ENCODE measurements at places on chromosomes 11 and 22. TPM values are rescaled to one million over a fixed set of nuclear protein-coding genes. Genes with fewer than 3 reads are reported as not detected.

Gene MAML2
- total RNA-seq: 27.2 TPM

Gene PKNOX2
- not detected for total RNA-seq

Gene MMP3
- total RNA-seq: not detected

Gene DEUP1
- total RNA-seq: not detected

Gene EWSR1
- total RNA-seq: 329 TPM

Gene BIK
- 1.9 TPM for total RNA-seq

Gene MS4A4A
- total RNA-seq: not detected

Gene SCO2
- total RNA-seq: 2.8 TPM

DNA sequence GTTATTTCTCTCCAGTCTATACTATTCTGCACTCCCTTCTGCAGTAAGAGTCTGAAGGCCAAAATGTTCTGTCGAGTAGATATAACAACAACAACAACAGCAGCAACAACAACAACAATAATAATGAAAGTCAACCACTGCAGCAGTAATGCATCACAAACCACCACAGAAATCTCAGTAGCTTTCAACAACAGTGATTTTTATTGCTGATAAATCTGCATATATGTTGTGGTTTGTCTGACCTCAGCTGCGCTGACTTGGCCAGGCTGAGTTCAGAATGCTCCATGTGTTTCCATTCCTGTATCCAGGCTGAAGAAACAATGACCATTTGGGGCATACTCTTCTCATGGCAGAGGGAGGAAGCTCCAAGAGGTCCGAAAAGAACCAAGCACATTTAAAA lies 32.3 kb upstream of the CYP2R1 start:
- H3K4me3 ChIP-seq: no peak overlapping the region
- H3K36me3 ChIP-seq: peaks cover 3% of the 10 kb centered on the region
- no peak overlapping the region for H3K27ac ChIP-seq
- H3K27me3 ChIP-seq: no peaks in the 10 kb centered on the region
- DNase-seq: no peak

DNA sequence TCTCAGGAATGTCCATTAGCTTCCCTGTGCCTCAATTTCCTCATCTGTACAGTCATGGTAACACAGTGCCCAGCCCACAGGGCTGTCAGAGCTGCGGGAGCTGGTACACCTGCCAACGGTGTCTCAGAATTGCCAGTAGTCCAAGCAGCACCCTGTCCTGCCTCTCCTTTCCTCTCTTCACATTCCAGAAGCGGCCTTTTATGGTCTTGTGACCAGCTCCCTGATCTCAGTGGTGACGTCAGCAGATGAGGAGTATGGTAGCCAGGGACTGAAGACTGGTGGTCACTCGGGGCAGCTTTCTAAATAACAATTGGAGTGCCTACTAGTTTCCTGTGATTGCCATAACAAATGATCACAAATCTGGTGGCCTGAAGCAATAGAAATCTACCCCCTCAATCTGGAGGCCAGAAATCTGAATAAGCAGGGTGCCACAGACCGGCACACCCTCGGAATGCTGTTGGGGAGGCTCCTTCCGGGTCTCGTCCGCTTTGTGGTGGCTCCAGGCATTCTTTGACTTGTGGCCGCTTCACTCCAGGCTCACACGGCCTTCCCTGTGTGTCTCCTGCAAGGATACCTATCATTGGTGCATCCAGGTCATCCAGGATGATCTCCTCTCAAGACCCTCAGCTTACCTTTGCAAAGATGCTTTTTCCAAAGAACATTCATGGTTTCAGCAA lies 2.1 kb downstream of the FADD start:
- peak overlapping the region; percentile 99 for H3K27ac ChIP-seq
- H3K36me3 ChIP-seq: peaks cover 51% of the 10 kb centered on the region
- no peak for DNase-seq
- H3K27me3 ChIP-seq: peaks cover 2% of the 10 kb centered on the region

- no peak overlapping the region for H3K27ac ChIP-seq
- no peaks in the 10 kb centered on the region for H3K27me3 ChIP-seq
- no peak overlapping the region for H3K4me3 ChIP-seq
- DNase-seq: no peak
Measured at GRCh38 chr11:77842441-77843121, 21.6 kb downstream of the AAMDC start.

- no peaks in the 10 kb centered on the region for H3K36me3 ChIP-seq
- H3K4me3 ChIP-seq: no peak overlapping the region
- DNase-seq: no peak
- H3K27ac ChIP-seq: no peak overlapping the region
Measured at GRCh38 chr22:44601725-44602124, 100.3 kb upstream of the PRR5 start.

- H3K27ac ChIP-seq: peak overlapping the region; percentile 86
- peaks cover 2% of the 10 kb centered on the region for H3K36me3 ChIP-seq
- H3K27me3 ChIP-seq: no peaks in the 10 kb centered on the region
- DNase-seq: no peak
- peaks cover 59% of the 10 kb centered on the region for H3K4me1 ChIP-seq
Measured at GRCh38 chr22:46588279-46589140, 31.7 kb upstream of the GRAMD4 start.

GRCh38 chr22:41873391-41873790 lies 40.5 kb downstream of the SREBF2 start:
- H3K27ac ChIP-seq: peak overlapping the region; percentile 87
- H3K27me3 ChIP-seq: no peaks in the 10 kb centered on the region
- H3K4me1 ChIP-seq: peaks cover 18% of the 10 kb centered on the region
- no peak overlapping the region for H3K4me3 ChIP-seq
- DNase-seq: peak; percentile 48
- H3K36me3 ChIP-seq: peaks cover 49% of the 10 kb centered on the region

DNA sequence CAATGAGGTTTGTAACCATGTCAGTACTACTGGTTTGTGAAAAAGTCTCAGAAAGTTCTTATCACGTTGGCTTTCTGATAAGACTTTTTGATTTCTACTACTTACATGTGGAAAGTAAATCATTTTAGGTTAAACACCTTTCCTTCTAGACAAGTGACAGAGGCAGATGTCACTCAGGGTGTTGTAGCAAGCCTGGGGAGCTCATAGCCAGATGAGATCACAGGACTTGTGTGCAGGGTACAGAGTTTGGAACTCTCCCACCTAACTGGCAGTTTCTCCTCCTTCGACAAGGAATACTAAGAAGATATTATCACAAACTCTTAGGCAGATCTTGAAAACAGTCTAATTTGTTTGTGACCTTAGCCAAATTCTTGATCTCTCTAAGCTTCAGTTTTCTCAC lies 49.4 kb upstream of the PICALM start:
- no peak overlapping the region for H3K27ac ChIP-seq
- H3K27me3 ChIP-seq: peaks cover 4% of the 10 kb centered on the region
- DNase-seq: no peak

GRCh38 chr11:111438846-111439520 lies 59.9 kb upstream of the POU2AF1 start:
- no peak overlapping the region for H3K27ac ChIP-seq
- no peaks in the 10 kb centered on the region for H3K36me3 ChIP-seq
- no peak for DNase-seq
- H3K4me1 ChIP-seq: peaks cover 39% of the 10 kb centered on the region
- peaks cover 3% of the 10 kb centered on the region for H3K27me3 ChIP-seq

- no peaks in the 10 kb centered on the region for H3K36me3 ChIP-seq
- no peaks in the 10 kb centered on the region for H3K27me3 ChIP-seq
- H3K27ac ChIP-seq: no peak overlapping the region
- H3K4me3 ChIP-seq: no peak overlapping the region
Measured at GRCh38 chr11:129143335-129143734, 48.8 kb downstream of the ARHGAP32 start.

DNA sequence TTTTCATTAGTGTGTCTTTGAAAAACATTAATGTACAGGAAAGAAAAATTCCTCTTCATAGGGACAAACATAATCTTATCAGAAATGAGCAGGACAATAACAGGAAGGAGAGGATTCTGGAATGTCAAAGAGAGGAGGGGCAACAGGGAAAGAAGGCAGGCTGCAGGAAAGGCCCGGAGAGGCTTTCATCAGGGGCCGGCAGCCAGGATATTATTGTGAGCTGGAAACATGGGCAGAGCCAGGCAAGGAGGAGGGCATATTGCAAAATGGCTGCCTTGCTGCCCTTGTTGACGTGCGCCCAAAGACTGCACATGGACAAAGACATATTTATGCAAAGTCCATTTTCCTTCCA lies 433.7 kb downstream of the ETS1 start:
- no peak for DNase-seq
- H3K27ac ChIP-seq: no peak overlapping the region
- no peaks in the 10 kb centered on the region for H3K36me3 ChIP-seq

- peak overlapping the region; percentile 71 for H3K27ac ChIP-seq
- H3K27me3 ChIP-seq: no peaks in the 10 kb centered on the region
- H3K4me1 ChIP-seq: peaks cover 80% of the 10 kb centered on the region
- H3K4me3 ChIP-seq: peak overlapping the region; percentile 48
- DNase-seq: no peak
- H3K36me3 ChIP-seq: peaks cover 7% of the 10 kb centered on the region
Measured at GRCh38 chr11:128629516-128630106, 42.3 kb upstream of the ETS1 start.

GRCh38 chr11:27205779-27206570 lies 157.0 kb downstream of the CCDC34 start:
- no peak overlapping the region for H3K4me3 ChIP-seq
- DNase-seq: no peak
- H3K4me1 ChIP-seq: no peaks in the 10 kb centered on the region
- no peaks in the 10 kb centered on the region for H3K27me3 ChIP-seq
- no peaks in the 10 kb centered on the region for H3K36me3 ChIP-seq

DNA sequence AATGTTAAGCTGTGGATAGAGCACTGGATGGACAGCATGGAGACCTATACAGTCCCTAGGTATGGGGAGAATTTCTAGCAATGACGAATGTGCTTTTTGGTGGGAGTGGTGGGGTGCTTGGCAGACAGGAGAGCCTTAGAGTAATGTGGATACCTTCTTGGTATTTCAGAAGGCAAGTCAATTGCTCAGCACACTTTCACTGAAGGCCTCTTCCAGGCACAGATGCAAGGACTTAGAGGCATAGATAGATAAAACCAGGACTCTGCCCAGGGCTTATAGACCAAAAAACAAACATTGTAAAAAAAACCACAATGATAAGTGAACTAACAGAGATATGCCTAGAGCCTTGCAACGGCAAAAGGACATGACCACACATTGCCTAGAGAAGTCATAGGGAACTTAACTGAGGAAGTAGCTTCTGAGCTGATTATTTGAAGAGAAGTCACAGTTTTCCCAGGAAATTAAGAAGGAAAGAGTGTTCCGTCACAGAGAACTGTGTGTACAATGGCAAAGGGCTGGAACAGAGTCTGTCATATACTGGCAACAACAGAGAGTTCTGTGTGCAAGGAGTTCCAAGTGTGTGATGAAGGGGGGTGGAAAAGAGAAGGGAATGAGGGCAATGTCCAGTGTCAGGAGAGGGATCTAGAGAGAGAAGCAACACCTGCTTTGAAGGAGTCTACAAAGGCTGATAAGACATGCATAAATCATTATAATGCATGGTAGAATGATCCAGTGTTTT lies 65.9 kb upstream of the PICALM start:
- H3K4me3 ChIP-seq: no peak overlapping the region
- no peak overlapping the region for H3K27ac ChIP-seq
- H3K4me1 ChIP-seq: peaks cover 14% of the 10 kb centered on the region
- DNase-seq: no peak
- no peaks in the 10 kb centered on the region for H3K36me3 ChIP-seq

DNA sequence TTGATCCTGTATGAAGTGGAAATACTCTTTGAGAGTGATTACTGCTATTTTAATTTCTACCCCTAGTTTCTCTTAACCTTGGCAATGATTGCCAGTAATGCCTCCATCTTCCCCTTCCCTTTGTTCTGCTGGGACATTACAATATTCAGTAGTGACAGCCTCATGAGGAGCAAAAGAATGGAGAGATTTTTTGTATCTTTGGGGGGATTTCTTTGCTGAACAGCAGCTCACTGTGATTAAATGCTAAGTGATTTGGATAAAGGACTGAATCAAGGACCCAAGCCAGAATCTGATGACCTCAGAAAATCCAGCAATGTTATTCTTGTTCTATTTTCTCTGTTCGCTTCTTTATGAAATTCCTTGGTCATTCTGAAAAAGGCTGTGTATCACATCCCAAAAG lies 7.0 kb upstream of the SLC1A2 start:
- DNase-seq: no peak
- no peak overlapping the region for H3K4me3 ChIP-seq
- peaks cover 70% of the 10 kb centered on the region for H3K27me3 ChIP-seq
- no peaks in the 10 kb centered on the region for H3K4me1 ChIP-seq
- no peaks in the 10 kb centered on the region for H3K36me3 ChIP-seq

DNA sequence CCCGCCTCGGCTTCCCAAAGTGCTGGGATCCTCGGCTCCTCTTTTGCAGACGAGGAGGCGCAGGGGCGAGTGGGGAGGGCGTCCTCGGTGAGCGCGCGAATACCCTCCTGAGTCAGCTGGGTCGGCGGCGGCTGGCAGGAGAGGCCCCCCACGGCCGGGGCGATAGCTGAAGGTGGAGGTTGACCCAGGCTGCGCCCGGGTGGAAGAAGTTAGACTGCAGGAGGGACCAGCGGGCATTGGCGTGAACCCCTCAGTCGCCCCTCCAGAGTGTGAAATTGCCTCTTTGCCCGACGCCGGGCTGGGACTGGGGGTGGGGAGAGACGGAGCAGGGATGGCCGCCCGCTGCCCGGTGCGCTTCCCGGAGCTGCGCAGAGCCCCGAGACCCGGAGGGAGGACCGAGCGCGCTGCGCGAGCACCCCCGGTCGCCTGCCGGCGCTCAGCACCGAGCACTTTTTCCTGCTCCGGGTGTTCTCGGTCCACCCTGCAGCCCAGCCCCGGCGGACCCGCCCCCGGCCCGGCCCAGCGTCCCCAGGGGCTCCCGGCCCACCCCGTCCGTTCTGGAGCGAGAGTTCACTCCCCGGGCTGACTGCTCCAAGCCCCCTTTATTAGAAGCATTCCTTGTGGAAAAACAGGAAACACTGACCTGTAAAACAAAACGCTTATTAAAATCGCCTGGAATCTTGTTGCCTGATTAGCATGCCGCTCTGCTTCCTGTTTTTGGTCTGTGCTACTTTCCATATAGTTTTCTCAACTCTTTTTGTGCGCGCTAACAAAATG lies 13.7 kb upstream of the CPT1A start:
- H3K36me3 ChIP-seq: no peaks in the 10 kb centered on the region
- no peak overlapping the region for H3K27ac ChIP-seq
- peaks cover 2% of the 10 kb centered on the region for H3K4me1 ChIP-seq
- no peak overlapping the region for H3K4me3 ChIP-seq

GRCh38 chr11:70113801-70114200 lies 35.7 kb downstream of the ANO1 start:
- no peaks in the 10 kb centered on the region for H3K27me3 ChIP-seq
- H3K4me1 ChIP-seq: no peaks in the 10 kb centered on the region
- no peak overlapping the region for H3K27ac ChIP-seq
- no peak overlapping the region for H3K4me3 ChIP-seq

DNA sequence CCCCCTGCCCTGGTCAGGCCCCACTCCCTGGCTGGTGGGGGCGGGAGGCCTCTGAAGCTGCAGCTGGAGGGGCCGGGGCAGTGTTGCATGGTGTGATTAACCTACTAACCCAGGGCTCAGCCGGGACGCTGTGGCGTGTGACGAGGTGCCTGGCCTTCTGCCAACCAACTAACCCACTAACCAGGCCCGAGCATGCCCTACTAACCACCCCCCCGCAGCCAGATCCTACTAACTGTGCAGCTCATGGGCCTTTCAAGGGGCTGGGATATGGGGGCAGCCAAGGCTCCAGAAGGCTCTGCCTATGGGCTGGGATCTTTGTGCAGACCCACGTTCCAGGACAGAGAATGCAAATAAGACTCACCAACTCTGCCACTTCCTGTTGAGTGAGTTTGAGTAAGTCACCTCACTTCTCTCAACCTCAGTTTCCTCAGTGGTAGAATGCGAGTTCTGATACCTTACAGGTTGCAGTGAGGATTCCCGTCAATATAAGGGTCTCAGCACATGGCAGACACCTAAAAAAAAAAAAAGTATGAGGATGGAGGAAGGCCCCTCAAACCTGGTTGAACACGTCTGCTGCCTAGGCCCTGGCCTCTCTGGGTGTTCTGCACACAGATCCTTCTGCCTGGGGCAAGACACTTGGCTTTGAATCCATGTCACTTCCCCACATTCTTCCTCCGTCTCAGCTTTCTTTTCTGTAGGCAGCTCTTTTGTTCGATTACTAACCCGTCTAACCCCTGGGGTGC lies 14.1 kb downstream of the MIAT start:
- peak overlapping the region; percentile 98 for H3K27ac ChIP-seq
- peaks cover 36% of the 10 kb centered on the region for H3K36me3 ChIP-seq
- DNase-seq: peak; percentile 67
